ENCODE measurements at places on chromosomes 7 and 10. TPM values are rescaled to one million over a fixed set of nuclear protein-coding genes. Genes with fewer than 3 reads are reported as not detected.

- DNase-seq = no peak
Measured at GRCh38 chr7:101255796-101256195, 10.9 kb upstream of the FIS1 start.

DNA sequence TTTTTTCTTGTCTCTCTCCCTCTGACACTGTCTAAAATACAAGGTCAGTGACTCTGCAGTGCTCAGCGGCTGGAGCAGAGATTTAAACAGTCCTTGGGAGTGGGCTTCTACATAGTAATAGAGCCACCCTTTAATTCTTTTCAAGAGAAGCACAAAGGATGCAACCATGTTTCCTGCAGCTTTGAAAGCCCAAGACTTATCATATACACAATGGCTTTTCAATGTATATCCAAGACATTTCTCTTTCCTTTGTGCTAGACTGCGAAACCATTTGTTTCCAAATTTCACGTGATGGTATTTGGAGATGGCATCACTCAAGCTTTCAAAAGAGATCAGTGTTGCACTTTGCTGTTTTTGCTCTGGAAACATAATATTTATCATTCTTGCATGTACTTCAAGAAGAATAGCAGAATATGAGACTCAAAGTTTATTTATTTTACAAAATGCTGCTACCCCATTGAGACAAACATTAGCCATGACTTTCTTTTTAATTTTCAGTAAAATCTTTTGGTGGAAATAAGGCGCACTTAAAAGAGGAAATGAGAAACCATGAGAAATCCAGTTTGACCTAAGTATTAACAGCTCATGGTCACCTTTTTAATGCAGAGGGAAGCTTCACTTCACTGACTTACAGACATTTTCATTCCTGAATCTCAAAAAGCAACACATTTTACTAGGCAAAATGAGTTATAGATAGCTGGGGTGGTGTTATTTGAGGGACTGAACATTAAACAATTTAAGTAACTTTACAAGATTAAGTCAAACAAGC, 76.6 kb downstream of the SEMA3C start:
- no peak for DNase-seq

DNA sequence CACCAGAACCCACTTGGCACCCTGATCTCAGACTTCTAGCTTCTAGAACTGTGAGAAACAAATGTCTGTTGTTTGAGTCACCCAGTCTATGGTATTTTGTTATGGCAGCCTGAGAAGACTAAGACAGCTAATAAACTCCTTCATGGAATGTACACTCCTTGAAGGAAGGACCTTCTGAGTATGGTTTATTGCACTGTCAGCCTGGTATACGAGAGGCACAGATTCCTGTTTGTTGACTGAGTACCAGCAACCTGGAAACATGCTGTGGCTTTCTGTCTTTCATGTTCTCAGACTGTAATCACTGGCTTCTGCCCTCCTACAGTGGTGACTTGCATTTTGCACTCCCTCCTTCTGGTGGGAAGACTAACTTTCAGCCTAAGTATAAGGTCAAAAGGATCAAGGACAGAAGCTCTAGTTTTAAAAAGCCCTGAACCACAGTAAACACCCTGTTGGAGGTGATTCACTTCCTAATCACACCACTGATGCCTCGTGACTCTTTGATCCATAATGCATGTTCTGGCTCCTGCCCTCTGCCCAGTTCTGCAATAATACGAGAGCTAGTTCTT, 319.0 kb upstream of the NPSR1 start:
- no peak for DNase-seq

GRCh38 chr10:130065251-130065650, 45.4 kb downstream of the C10orf143 start:
- DNase-seq = no peak

DNA sequence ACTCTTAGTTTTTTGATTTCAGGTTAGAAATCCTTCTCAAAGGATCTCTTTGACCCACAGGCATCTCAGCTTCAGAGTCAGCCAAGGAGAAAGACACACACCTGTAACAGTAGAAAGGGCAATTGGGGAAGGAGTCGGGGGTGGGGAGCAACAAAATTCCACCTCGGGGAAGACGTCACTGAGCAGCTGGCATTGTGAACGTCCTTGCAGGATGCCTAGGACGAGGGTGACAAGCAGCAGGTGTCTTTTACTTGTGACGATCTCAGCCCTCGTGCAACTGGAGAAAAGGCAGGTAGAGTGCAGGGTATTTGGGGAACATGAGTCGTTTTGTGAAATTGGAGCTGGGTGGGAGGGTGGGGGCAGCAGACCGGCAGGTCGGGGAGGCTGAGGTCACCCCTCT, 627.0 kb downstream of the ACTR3B start:
- no peak for DNase-seq

GRCh38 chr7:17147409-17147808, 151.0 kb upstream of the AHR start:
- DNase-seq = no peak

- DNase-seq = no peak
Measured at GRCh38 chr10:17989908-17990767, 38.4 kb downstream of the SLC39A12 start.

DNA sequence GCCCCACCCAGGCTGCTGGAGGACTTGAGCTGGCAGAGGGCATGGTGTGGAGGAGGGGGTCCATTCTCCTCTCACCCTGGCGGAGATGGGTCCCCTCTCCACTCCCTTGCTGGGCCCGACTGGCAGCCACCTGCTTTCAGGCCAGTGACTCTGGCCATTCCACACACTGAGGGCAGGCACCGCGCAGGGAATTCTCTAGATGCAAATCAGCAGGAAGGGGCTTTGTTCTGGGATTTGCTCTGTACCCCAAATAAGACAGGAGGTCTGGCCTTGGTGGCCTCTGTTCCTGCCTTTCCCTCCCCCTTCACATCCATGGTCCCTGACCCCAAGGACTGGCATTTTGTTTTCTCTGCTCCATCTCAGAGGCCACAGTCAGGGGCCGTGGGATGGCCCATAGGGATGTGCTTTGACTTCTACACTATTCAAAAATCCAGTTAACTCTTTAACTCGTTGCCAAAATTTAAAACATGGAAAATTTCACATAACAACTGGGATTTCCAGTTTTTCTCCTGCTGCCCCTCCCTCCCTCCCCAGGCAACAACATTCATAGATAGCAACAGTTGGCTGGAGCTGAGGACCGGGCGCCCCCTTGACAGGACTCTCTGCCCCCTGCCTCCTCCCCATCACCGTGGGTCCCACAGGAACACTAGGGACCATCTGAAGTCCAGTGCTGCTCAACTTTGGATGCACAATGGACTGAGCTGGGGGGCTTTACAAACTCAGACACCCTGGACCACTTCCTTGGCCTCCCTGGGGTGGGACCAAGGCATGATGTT, 33.9 kb downstream of the PPIF start:
- peak; percentile 39 for DNase-seq

- DNase-seq = peak; percentile 50
Measured at GRCh38 chr7:74606101-74606908, 51.2 kb upstream of the GTF2I start.

DNA sequence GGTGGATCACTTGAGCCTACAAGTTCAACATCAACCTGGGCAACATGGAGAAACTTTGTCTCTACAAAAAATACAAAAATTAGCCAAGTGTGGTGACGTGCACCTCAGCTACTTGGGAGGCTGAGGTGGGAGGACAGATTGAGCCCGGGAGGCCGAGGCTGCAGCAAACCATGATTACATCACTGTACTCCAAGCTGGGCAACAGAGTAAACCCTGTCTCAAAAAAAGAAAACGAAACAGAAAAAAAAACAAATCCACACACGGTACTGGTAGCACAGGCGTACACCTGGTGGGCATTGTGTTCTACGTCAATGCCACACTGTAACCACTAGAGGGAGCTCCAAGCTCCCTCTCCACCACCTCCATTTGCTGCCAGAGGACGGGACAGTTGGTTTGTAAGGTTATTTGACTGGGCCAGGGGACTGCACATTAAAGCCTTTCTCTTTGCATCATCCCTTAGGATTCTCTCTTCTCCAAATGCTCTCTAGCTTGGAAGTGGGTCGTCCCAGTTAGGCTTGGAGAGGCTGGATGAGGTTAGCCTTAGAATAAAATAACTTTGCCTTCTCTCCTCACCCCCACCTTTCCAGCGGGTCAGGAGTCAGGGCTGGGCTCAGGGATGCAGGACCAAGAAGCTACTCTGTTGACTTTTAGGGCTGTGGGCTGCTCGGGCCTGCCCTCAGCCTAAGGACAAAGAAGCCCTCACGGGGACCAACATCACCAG, 130.8 kb downstream of the SORBS1 start:
- DNase-seq = peak; percentile 55

- DNase-seq = no peak
Measured at GRCh38 chr7:15625466-15625865, 61.0 kb downstream of the MEOX2 start.

- DNase-seq = no peak
Measured at GRCh38 chr7:131931370-131931769, 374.9 kb upstream of the PODXL start.

DNA sequence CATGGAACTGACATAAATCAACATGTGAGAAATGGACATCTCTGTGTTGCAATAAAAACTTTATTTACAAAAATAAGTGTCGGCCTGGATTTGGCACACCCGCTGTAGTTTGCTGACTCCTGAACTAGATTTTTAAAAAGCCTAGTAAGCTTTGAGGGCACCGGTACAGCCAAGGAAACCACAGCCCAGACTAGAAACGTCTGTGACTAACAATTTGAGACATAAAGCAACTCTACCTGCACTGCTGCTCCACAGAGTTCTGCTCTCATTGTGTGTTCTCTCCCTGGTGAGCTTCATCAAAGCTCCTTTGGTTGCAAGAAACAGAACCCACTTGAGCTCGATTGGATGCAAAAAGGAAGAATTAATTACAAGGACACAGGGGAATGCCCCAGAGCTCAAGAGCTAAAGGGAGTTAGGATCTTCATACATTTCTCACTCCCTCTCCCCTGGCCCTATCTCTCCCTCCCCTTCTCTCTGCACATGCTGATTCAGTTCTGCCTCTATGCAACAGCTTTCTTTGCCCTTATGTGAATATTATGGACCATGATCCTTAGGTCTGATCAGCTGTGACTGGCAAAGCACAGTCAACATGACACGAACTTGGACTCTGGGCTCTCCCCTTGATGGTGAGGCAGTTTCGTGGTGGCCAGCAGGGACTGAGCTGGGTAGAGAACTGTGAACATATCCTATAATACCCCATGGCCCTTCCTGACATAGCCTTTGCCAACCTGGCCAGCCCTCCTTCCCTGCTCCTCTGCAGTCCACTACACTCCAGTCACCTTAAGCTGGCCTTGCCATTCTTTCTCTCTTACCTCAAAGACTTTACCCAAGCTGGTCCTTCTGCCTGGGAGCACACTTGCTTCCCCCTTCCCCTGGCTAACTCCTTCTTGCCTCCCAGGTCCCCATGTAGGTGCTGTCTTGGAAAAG, 77.5 kb upstream of the YAE1 start:
- no peak for DNase-seq

GRCh38 chr7:102287111-102287980, 678 bp downstream of the SH2B2 start:
- DNase-seq = no peak

DNA sequence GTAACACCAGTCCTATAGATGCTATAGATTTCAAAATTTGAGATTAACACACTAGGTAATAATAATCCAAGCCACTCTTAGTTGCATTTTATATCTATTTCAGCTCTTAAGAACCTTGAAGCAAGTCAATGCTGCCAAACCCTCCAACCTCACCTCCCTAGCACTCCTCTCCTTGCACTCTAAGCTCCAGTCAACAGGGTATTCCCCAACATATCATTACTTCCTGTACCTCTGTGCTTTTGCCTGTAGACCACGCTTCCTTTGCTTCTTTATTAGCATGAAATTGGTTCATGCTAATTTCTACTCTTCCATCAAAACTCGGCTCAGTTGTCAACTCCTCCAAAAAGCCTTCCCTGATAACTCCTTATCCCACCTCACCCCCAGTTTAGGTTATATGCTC, 24.6 kb downstream of the PEX1 start:
- no peak for DNase-seq

GRCh38 chr7:4123823-4124222, 558.3 kb upstream of the FOXK1 start:
- no peak for DNase-seq

- DNase-seq = no peak
Measured at GRCh38 chr10:85580585-85580984, 786.0 kb downstream of the GRID1 start.

- no peak for DNase-seq
Measured at GRCh38 chr10:4512671-4513240, 313.3 kb upstream of the AKR1E2 start.

DNA sequence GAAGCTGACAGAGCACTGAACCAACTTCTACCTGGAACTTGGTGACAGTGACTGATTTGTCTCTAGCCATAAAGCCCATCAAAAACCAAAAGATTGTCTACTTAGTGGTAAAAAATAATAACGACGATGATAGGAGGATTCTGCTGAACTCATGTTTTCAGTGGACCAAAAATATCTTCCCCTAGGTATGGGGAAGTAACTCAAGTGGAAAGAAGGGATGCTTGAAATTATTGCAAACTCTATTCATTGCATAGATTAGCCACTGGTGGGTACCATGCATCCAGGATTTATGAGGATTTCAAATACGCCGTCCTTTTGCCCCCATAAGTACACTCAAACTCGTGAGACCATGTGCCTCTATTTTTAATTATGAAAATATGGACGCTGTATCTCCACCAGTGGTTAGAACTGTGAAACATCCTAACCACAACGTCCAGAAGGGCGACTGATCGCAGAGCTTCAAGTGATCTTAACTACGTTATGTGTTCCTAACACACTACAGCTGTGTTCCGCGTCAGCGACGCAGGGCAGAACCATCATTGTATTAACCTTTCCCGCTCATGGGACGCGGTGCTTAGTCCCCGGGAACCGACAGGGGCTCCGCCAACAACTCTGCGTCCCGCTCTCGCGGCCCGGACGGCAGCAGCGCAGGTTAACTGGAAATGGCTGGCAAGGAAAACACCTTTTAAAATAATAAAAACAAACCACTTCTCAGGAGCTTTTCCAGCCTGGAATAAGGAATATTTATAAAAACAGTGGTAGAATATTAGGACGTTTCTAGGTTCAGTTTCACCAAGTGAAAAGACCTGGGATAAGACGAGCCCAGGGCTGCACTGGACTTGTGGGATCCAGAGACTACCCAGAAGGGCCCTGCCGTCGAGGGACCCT, 776 bp downstream of the PEX1 start:
- DNase-seq = peak; percentile 78

GRCh38 chr7:68425377-68425776, 1172.9 kb upstream of the AUTS2 start:
- no peak for DNase-seq

GRCh38 chr7:98985406-98985805, 107.1 kb downstream of the TRRAP start:
- no peak for DNase-seq

DNA sequence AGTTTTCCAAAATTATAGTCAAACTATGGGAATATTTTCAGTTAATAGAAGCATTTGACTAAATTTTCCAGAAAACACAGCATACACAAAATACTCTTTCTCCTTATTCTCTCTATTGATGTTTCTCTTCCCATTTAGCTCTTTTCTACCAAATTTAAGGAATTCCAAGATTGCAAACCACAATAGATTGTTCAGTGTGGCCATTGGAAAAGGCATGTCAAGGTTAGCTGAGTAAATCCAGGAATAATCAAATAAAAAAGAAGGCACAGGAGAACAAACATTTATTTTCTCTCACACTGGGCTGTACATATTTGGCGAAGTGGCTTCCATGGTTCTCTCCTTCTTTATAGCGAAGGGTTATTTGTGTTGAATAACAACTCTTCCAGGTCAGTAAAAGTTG, 117.3 kb downstream of the THSD7A start:
- DNase-seq = no peak

The ACTA2 gene
- total RNA-seq = 28.2 TPM

The NKX2-3 gene
- total RNA-seq = not detected

The ACSL5 gene
- total RNA-seq = 58.1 TPM

The MMRN2 gene
- total RNA-seq = not detected

The CHCHD1 gene
- 29.0 TPM for total RNA-seq

The MMD2 gene
- not detected for total RNA-seq

The COL28A1 gene
- not detected for total RNA-seq

The MET gene
- total RNA-seq = 0.40 TPM

Measured in activated CD8-positive, alpha-beta memory T cell treated with anti-CD3 and anti-CD28 coated beads, Interleukin-2, amount 10 ng/mL, durations not matched to agents 7 days and 5 days (primary cell).